ENCODE measurements at places on chromosomes 5 and 9.
A peak's percentile ranks its signal among the peaks of the same experiment; 100 is the strongest.

GRCh38 chr9:106077731-106078130, 383.4 kb downstream of the TMEM38B start:
- no peak for DNase-seq

GRCh38 chr5:127872494-127872893, 169.3 kb downstream of the CCDC192 start:
- DNase-seq: no peak

DNA sequence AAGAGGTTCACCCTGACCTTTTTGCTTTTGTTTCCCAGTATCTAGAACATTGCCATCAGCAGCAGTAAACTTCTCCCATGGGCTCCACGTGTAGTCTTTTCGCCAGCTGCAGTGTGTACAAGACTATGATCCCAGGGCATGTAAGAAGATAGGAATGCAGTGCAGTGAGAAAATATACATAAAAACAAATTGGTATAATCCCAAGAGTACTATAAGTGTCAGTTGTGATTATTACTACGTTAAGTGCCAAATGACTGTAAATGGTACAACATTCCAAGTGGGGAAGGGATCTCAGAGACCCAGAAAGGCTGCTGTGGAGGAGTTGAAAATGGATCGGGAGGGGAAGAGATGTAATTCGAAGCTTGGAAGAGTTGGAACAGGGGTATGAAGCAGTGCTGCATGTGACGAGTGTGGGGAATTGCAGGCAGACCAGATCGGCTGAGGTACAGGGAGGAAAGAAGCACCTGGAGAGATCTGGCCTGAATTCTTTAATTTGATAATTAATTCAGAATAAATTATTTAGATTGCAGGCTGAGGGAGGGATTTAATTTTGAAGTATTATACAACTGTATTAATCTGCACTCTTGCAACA, 95.1 kb downstream of the FBXL7 start:
- no peak for DNase-seq

- DNase-seq: peak; percentile 50
Measured at GRCh38 chr9:126695701-126696400, 82.1 kb downstream of the LMX1B start.

DNA sequence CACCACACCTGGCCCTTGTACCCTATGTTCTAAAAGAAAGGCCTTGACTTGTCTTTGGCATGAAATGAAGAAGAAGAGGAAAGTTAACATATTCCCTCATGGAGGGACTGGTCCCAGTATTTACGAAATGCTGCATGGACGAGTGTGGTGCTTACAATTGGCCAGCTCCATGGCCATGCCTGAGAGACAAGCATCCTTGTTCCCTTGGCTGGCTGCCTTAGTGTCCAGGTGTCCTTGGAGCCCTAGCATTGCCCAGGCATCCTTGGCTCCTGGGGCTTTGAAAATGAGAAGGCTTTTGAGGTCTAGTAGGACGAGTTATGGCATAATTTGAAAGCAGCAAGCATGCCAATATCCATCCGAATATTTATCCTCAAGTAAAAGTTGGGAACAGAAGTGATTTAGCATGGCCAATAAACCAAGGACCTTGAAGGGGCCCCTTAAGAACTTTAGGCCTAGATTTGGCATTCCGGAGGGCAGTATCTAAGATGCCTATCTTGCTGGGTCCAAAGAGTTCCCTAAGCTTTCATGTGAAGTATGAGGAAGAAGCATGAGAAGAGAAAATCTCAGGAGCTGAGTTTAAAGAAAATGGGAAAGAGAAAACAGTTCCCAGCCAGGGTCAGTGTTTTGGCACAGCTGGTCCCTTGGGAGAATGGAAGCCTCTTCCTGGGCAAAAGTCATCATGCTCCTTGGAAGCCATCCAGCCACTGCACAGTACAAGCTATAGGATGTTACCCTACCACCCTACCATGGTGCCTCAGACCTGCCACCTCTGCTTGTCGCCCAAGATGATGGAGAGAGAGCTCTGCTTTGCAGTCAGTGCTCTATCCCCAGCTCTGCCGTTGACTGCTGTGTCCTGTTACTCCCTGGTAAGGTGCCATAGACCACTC, 91.0 kb downstream of the AOPEP start:
- no peak for DNase-seq

GRCh38 chr5:124714910-124715309, 31.5 kb downstream of the ZNF608 start:
- no peak for DNase-seq

GRCh38 chr5:139232147-139232724, 34.1 kb upstream of the SIL1 start:
- no peak for DNase-seq

GRCh38 chr5:180470966-180471582, 23.1 kb upstream of the CNOT6 start:
- DNase-seq: peak; percentile 79

DNA sequence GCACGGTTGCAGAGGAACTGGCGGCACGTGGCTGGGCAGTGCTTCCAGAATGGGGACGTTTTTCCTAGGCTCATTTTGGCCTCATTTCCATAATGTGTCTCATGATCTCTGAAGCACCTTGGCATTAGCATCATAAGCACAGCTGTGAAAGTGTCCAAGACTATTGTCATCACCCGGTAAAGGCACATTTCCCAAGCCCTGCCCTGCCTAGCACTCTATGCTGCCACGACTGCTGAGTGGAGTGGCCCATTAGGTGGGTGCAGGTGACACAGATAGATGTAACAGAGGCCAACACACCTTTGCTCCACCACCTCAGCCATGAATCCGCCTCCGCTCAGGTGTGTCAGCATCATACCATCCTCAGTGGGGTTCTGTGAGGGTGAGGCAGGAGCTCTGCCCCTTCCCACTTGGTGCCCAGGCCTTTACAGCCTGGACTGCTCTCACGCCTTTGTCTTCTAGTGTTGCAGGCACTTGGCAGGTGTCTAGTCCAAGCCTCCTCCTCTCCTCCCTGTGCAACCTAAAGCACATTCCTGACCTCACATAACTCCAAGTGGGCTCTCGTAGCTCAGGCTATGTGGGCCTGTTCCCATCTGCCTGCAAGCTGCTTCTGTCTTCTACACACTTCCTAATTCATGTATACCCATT, 213.0 kb downstream of the FSTL4 start:
- DNase-seq: no peak

- DNase-seq: no peak
Measured at GRCh38 chr9:133225171-133226011, 16.3 kb upstream of the OBP2B start.

DNA sequence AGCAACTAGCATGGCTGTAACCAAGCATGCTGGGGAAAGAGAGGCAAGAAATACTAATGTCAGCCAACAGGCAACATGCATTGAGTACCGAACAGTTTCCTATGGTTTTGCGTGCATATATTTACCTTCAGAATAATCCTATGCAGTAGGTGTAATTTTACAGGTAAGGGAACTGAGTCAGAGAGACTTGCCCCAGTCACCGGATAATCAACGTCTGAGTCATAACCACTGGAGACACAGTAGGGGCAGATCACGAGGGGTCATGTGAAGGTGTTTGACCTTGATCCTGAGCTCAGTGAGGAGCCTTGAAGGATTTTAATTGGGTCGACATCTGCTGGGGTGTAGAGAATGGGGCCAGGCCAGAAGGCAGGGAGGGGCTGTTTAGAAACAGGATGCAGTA, 13.4 kb upstream of the TSC1 start:
- no peak for DNase-seq

DNA sequence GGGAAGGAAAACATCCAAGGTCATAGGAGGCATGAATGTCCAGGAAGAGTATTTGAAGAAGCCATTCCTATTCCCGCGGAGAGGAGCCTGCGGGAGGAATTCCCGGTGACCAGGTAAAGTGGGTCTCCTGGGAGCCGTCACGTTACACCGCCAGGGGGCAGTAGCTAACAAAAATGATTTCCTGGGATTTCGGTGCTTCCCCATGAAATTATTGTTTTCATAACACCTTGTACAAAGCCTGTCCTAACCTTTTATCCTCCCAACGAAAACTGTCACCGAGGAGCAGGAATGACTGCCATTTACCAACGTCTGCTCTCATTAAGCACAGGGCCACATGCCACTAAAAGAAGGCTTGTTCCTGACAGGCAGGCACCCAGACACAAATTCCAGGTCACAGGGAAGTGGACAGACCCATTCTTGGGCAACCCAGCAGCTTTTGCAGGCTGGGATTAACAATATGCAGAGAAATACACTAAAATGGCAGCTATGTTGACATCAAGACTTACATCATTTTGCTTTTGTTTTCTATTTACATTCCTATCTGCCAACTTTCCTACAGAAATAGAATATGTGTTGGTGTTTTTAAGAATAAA, 41.2 kb upstream of the CTSL start:
- no peak for DNase-seq

- DNase-seq: no peak
Measured at GRCh38 chr9:296411-296810, 81.7 kb downstream of the DOCK8 start.

DNA sequence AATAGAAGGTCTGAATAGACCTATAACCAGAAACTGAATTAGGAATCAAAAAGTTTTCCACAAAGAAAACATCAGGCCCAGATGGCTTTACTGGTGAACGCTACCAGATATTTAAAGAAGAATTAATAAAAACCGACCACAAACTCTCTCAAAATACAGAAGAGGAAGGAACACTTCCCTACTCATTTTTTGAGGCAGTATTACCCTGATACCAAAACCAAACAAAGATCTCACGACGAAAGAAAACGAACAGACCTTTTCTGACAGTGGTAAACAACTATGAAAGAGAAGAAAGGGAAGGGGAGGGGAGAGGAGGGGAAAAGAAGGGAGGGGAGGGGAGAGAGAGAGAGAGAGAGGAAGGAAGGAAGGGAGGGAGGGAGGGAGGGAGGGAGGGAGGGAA, 13.5 kb downstream of the B4GALT1 start:
- DNase-seq: no peak

- DNase-seq: no peak
Measured at GRCh38 chr5:152332716-152333460, 72.2 kb downstream of the NMUR2 start.

DNA sequence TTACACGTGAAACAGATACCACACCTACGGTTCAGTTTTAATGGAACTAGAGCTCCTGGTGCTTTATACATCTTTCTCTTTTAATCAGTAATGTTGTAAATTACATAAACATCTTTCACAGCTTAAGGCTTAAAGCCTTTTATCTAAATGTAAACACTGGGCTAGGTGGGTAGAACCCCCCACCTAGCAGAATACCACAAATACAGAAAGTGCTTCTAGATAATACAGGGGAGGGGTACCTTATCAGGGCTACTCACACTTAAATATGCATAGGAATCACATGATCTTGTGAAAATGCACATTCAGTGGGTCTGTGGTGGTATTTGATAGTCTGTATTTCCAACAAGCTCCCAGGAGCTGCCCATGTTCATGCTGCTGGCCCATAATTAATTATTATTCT, 256.4 kb upstream of the TARS1 start:
- no peak for DNase-seq

DNA sequence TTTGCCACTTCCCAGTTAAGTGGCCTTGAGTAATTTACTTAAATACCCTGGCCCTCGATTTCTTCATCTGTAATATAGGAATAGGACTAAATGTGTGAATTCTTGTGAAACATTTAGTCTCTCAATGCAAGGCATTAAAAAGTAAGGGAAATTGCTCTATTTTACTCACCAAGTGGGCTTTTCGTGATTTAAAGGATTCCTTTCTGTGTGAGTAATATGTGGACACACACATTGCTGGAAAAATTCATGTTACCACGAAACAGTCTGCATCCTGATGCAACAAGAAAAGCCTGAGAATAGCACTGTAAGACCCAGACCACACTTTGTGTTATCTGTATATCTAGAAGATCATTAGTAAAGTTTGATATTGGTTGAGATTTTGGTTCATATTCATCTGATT, 1243.0 kb upstream of the CDH9 start:
- no peak for DNase-seq

DNA sequence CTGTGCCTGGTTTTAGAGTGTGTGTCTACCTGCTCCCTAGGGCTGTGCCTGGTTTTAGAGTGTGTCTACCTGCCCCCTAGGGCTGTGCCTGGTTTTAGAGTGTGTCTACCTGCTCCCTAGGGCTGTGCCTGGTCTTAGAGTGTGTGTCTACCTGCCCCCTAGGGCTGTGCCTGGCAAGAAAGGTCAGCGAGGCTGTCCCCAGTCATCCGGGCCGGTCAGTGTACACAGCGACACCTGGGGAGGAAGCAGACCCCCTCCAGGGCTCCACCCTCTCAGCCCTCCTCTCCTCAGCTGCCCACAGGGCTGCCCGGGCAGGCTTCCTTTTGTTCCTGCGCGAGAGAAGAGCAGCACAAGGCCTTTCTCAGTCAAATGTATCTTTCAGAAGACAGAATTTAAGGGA, 4.1 kb downstream of the NRARP start:
- no peak for DNase-seq

DNA sequence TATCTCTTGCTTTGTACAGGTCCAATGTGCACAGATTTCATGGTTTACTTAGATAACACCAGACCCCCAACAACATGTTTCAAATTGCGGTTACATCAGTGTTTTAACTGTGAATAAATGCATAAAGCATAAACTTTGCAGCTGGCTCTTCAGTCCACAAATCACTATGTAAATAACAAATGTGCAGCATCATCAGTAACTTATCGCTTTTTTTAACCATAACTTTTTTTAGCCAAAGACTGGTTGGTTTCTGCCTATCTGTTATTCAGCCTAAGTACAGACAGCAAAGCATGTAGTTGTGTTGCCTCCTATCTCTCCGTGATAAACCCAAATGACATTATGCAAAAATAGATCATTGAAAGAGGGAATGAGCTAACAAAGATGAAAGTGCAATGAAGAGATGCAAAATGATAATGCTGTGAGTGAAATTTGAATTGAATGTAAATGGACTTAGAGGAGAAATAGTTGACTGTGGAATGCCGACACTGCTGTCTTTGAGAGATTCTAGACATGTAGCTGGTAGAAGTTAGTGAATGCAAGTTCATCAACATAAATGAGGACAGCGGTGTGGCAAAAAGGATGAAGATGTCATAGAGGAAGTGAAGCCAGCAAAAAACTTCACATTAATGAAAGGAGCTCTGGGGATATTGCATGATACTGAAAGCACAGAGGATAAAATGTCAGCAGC, 108.8 kb downstream of the PDE8B start:
- DNase-seq: no peak

DNA sequence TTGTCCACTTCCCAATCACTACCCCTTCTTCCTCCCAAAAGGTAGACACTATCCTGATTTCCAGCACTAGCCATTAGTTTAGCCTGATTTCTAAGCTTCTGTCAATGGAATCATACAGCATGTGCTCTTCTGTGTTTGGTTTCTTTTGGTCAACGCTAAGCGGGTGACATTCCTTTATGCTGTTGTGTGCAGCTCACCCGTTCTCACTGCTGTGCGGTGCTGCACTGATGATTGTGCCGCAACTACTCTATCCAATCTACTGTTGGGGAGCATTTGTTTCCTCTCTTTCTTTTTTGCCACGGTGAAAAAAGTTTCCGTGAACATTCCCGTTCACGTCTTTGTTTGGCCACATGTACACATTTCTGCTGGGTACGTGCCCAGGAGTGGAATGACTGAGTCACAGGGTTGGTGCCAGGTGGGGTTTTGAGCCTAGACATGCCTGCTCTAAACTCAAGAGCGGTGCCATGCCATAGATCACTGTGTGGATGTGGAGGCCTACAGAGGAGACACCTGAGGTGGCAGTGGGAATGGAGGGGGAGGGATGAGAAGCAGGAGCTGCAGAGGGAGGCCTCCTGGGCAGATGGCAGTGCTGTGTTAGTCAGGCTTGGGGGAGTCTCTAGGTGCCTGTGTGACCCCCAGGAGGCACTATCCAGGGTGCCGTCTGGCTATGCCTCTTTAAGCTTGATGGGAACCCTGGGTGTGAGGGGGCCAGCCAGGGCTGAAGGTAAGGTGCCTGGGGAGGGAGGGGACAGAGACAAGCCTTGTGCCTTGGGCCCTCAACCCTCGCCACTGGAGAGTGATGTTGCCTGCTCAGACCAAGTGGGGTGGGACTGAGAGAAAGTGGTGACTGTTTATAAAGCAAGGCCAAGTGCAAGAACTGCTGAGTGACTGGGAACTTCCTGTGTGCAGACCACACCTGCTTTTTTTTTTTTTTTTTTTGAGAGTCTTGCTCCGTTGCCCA, 11.4 kb upstream of the ANKRD33B start:
- DNase-seq: peak; percentile 50
